Activated naive CD4-positive, alpha-beta T cell treated with anti-CD3 and anti-CD28 coated beads for 36 hours (primary cell): ENCODE measurements at places on chromosomes 12 and 14.

- no peak for DNase-seq
Measured at GRCh38 chr14:84646786-84647500, 883.0 kb upstream of the FLRT2 start.

GRCh38 chr12:53533471-53533870 is 26.2 kb upstream of the NPFF start:
- no peak for DNase-seq

- no peak for DNase-seq
Measured at GRCh38 chr14:58671436-58671835, 33.7 kb downstream of the DACT1 start.

- DNase-seq: no peak
Measured at GRCh38 chr12:82383930-82384552, 25.7 kb downstream of the METTL25 start.

GRCh38 chr14:80393766-80394165 is 182.5 kb upstream of the DIO2 start:
- no peak for DNase-seq

GRCh38 chr12:76020731-76021672 is 10.6 kb downstream of the PHLDA1 start:
- DNase-seq: peak; percentile 91

- no peak for DNase-seq
Measured at GRCh38 chr14:24145690-24146452, 539 bp downstream of the PSME2 start.

DNA sequence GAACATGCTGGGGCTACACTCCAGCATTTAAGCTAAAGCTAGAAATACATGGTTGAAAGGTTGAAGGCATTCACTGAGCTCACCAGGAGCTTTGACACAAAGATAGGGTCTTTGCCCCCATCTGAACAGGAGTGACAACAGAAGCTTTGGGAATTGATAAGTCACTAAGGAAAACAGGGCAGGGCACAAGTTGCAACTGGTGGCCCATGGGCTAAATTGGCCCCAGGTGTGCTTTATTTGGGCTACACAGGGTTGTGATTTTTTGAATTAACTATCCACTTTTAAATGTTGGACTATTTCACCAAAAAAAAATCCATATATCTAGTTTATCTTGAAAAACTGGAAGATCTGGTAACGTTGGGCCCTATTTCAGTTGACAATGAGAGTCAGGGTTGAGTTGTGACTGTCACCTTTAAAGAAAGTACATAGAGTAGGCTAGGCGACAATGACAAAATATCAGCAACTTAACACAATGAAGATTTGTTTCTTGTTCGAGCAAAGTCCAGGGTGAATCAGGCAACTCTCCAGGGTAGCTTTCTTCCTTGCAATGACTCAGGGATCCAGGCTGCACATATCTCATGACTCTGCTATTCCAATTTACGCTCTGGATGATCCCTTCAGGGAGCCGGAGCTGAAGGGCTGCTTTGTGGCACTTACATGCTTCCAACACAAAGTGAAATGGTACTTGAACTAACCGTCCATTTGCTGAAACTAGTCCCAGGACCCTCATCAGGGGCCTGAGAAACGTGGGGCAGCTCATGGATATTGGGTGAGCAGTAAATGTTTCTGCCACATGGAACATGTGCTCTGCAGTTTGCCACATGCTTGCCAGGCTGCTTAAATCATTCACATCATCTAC is 13.3 kb upstream of the EIF4B start:
- no peak for DNase-seq

DNA sequence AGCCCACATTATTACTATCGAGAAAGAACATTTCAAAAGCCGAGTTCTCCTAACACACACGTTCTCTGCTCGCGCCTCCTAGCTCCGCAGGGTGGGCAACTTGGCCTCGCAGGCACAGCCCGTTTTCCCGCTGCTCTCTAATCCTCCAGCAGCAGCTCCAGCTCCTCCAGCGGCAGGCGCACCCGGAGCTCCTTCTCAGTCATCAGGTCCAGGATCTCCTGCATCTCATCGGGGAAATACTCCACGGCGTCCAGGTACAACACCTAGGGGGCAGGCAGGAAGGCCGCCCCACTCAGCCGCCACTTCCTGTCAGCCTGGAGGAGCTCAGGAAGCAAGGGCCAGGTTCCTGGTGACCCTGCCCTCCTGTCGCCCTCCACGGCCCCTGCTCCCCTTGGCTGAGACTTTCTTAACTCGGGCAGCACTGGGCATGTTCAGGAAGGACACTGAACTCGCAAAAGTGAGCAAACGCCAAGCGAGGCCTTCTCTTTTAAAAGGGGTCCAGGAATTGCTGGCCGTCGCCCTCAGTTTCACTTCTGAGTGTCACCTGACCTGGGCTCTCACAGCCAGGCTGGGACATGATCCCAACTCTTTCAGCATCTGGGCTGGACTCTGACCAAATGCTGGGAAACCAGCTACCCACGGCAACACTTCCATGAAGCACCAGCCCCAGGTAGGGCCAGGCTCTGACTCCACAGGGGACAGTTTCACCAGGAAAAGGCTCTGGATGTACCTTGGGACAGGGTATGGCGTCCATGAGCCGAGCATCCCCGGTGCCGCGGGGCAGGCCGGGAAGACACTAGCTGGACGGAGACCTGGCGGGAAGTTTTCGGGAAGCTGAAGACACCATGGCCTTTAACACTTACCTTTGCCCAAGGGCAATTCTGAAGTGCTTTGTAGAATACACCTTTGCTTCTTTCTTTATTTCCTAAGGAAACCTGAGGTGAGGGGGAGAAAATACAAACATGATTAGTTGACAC is 22.1 kb downstream of the PSMC1 start:
- DNase-seq: no peak

- DNase-seq: peak; percentile 30
Measured at GRCh38 chr14:39762576-39763401, 330.6 kb upstream of the FBXO33 start.

GRCh38 chr14:99118046-99118721 is 153.8 kb downstream of the BCL11B start:
- DNase-seq: peak; percentile 47

GRCh38 chr14:100667656-100668055 is 59.0 kb upstream of the DLK1 start:
- no peak for DNase-seq
